Activated naive CD4-positive, alpha-beta T cell (primary cell): ENCODE measurements at places on chromosomes 1 and 21.

DNA sequence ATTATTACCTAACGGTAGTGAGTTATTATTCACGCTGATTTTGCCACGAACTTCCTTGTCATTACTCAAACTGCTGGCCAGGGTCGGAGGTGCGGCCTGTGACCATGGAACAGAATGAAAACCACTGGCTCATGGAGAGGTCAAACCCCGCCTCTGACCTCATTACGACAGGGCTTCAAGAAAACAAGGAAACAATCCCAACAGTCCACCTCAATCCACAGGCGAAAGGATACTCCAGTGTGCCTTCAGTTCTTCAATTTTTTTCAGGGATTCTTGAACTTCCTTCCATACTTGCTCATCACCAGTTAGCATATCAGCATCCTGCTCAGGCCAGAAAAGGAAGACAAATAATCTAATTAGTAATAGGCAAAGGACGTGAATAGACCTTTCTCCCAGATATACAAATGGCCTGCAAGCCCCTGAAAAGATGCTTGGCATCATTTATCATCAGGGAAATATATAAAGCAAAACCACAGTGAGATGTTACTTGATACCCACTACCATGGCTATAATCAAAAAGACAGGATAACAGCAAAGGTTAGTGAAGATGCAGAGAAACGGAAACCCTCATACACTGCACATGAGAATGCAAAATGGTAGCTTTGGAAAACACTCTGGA is 643.4 kb downstream of the SMYD3 start:
- DNase-seq = no peak

GRCh38 chr1:178397678-178398077 is 99.1 kb downstream of the CLEC20A start:
- no peak for DNase-seq

- no peak for DNase-seq
Observed at GRCh38 chr1:204721373-204722055, 36.0 kb upstream of the LRRN2 start.

- no peak for DNase-seq
Observed at GRCh38 chr1:110084227-110085078, 14.0 kb upstream of the ALX3 start.

GRCh38 chr21:41745971-41746743 is 20.7 kb downstream of the RIPK4 start:
- no peak for DNase-seq

- DNase-seq = no peak
Observed at GRCh38 chr1:185363205-185363604, 46.2 kb upstream of the IVNS1ABP start.

- no peak for DNase-seq
Observed at GRCh38 chr21:35488946-35489345, 439.8 kb upstream of the RUNX1 start.

- DNase-seq = peak; percentile 33
Observed at GRCh38 chr1:63322944-63323864, 837 bp downstream of the FOXD3 start.

DNA sequence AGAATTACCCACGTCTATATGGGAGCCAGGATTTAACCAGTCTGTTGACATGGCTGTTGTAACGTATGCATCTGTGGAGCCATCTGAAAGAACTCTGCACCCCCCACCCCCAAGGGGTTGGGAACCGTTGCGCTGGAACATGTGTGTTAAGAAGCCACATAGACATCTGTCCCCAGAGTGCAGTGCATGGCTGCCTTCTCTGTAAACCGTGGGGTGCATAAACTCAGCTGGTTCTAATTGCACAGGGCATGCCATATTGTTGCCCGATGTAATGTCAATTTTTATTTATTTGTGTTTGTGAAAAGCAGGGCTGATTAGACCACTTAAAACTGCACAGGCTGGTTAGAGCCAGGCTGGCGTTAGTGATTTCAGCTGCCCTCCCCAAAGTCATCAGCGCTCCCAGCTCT is 70.1 kb upstream of the ROR1 start:
- DNase-seq = no peak

GRCh38 chr1:39720094-39720999 is 18.3 kb upstream of the PPIE start:
- DNase-seq = no peak

DNA sequence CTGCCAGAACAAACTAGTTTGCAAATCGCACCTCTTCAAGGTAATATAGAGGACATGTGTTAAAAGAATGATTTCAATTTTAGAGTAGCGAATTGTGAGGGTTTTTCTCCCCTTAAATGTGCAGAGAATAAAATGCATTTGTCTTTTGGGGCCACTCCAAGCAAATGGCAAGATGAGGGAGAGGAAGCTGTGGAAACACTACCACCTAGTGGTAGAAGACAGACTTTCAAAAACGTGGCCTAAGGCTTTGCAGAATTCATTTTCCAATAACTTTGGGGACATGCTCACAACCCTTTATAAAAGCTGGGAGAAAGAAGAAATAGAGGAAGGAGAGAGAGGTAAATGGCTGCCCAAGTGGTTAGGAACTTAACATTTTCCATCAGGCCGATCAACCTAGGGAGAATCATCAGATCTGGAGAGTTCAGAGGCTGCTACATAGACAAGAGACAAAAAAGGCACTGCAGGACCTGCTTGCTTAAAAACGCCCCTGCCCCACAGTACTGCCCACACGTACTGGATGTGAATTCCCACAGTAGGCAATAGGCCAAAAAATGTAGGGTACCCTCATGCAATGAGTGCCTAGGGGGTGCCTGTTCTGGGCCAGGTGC is 15.7 kb upstream of the RCAN1 start:
- DNase-seq = peak; percentile 6
